Activated CD4-positive, alpha-beta T cell treated with anti-CD3 and anti-CD28 coated beads for 36 hours (primary cell): ENCODE measurements at places on chromosomes 7 and 10. TPM values are rescaled to one million over a fixed set of nuclear protein-coding genes. Genes with fewer than 3 reads are reported as not detected.

The ANKRD30A gene
- not detected for total RNA-seq

The TRPV6 gene
- not detected for total RNA-seq

The IL15RA gene
- 19.7 TPM for total RNA-seq

The KDM7A gene
- 17.9 TPM for total RNA-seq

The HSPA12A gene
- 0.74 TPM for total RNA-seq

The AQP1 gene
- total RNA-seq: 0.16 TPM

The MOSPD3 gene
- 19.9 TPM for total RNA-seq

GRCh38 chr10:48309711-48310226 lies 3.3 kb downstream of the MAPK8 start:
- H3K4me3 ChIP-seq: no peak overlapping the region
- H3K4me1 ChIP-seq: peaks cover 48% of the 10 kb centered on the region
- no peaks in the 10 kb centered on the region for H3K27me3 ChIP-seq
- H3K36me3 ChIP-seq: no peaks in the 10 kb centered on the region

DNA sequence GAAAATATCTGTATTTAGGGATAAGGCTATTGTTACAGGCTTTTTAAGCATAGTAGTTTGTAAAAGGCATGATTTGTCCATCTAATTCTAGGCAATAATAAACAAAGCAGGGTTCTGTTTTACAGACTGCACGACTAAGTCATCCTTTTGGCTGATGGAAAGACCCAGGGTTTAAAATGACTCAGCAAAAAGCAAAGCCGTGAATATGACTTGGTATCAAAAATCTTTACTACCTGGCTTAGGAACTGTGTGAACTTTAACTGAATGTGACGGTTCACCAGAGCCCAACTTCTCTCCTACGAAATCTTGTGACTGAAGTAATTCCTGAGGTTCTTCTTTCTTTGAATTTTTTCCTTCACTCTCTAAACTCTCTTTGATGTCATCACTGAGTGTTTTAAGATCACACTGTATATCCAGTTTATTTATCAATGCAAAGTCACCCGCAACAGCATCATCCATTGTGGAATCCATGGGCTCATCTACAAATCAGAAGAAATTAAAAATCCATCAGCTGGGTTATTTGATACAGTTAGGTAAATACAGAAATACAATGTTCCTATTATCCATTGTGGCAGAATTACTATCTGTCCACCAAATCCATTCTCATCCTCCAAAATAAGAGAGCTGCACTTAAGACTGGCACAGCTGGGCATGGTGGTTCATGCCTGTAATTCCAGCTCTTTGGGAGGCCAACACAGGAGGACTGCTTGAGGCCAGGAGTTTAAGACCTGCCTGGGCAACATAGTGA lies 17.0 kb downstream of the ATE1 start:
- no peak for DNase-seq
- peaks cover 34% of the 10 kb centered on the region for H3K36me3 ChIP-seq
- H3K4me3 ChIP-seq: no peak overlapping the region
- peaks cover 5% of the 10 kb centered on the region for H3K4me1 ChIP-seq
- H3K27ac ChIP-seq: peak overlapping the region; percentile 74
- H3K27me3 ChIP-seq: no peaks in the 10 kb centered on the region

GRCh38 chr7:24560772-24561171 lies 12.5 kb upstream of the PALS2 start:
- no peaks in the 10 kb centered on the region for H3K27me3 ChIP-seq
- no peak overlapping the region for H3K4me3 ChIP-seq
- H3K27ac ChIP-seq: peak overlapping the region; percentile 40
- DNase-seq: no peak
- no peaks in the 10 kb centered on the region for H3K36me3 ChIP-seq

- peaks cover 7% of the 10 kb centered on the region for H3K27me3 ChIP-seq
- no peak for DNase-seq
- H3K27ac ChIP-seq: no peak overlapping the region
- H3K4me1 ChIP-seq: no peaks in the 10 kb centered on the region
- peaks cover 2% of the 10 kb centered on the region for H3K36me3 ChIP-seq
- H3K4me3 ChIP-seq: no peak overlapping the region
Measured at GRCh38 chr10:91787258-91787657, 11.0 kb upstream of the TNKS2 start.

GRCh38 chr10:71323407-71323806 lies 4.3 kb downstream of the SLC29A3 start:
- H3K27me3 ChIP-seq: no peaks in the 10 kb centered on the region
- DNase-seq: peak; percentile 21
- peaks cover 18% of the 10 kb centered on the region for H3K4me1 ChIP-seq
- H3K36me3 ChIP-seq: peaks cover 17% of the 10 kb centered on the region
- no peak overlapping the region for H3K27ac ChIP-seq

DNA sequence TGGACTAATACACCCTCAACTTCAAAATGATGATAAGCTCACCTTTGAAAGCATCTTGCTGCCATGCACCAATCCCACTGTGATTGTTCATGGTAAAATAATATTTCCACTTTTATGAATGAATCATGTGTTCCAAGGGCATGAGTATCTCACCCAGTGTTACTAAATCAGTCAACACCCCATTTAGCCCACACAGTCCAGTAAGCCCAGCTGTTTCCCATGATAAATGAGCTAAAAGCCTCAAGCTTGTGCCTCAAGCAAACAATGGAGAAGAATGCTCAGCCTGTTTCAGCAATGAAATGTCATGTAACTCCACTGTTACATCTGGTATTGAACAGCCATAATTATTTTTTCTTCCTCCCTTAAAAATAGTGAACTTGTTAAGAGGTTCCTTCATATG lies 442.5 kb downstream of the XPNPEP1 start:
- H3K27ac ChIP-seq: no peak overlapping the region
- H3K27me3 ChIP-seq: no peaks in the 10 kb centered on the region
- no peaks in the 10 kb centered on the region for H3K4me1 ChIP-seq
- H3K36me3 ChIP-seq: no peaks in the 10 kb centered on the region
- H3K4me3 ChIP-seq: no peak overlapping the region
- no peak for DNase-seq

DNA sequence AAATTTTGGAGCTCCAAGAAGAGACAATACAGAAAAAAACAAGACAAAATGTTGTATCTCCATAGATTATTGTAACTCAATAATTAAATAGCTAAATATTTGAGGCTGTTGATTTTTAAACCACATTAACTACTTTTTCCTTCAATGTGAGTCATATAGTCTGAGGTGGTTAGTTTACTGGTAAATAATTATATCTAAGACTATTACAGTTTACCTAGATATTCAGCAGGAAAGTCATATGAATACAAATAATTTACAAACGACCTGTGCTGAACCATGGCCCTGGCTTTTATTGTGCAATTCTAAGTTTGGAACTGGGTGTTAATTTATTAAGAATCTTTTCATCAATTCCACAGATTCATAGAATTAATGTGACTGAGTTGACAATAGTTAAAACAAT lies 22.2 kb downstream of the CREB5 start:
- H3K36me3 ChIP-seq: no peaks in the 10 kb centered on the region
- no peak overlapping the region for H3K27ac ChIP-seq
- H3K4me3 ChIP-seq: no peak overlapping the region

DNA sequence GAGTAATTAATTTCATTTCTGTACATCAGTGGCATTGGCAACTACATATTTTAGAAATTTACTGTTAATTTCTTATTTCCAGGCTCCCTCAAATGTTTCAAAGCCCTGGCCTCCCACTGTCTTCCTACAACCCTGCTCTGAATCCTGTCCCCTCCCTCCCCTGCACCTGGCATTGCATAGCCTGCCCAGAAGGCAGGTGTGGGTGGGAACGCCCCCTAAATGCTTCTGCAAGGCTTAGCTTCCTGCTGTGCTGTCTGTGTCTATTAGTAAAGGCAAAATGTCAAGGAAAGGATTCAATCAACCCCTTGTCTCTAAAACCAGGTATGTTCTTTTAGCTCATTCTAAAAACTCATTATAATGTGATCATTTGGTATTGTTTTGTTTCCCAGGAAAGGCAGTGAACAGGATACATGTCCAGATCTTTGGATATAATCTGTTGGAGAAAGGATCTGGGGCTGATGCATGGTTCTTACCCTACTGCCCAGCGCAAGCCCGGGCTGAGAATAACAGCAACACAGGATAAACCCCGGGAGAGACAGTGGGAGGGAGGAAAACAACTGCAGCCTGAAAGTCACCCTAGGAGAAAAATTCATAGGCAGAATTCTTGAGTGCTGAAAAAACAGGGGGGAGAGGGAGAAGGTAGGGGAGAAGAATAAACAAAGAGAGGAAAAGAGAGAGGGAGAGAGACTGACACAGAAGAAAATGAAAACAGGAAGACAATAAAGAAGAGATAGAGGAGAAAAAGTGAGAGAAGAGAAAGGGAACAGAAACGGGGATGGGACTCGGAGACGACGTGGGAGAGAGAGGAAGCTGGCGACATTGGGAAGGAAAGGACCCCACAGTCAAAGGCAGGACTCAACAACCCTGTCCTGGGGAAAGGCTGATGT lies 589 bp downstream of the ZNF488 start:
- H3K4me3 ChIP-seq: peak overlapping the region; percentile 71
- peaks cover 30% of the 10 kb centered on the region for H3K27me3 ChIP-seq
- peaks cover 12% of the 10 kb centered on the region for H3K4me1 ChIP-seq
- no peak for DNase-seq
- H3K36me3 ChIP-seq: no peaks in the 10 kb centered on the region

DNA sequence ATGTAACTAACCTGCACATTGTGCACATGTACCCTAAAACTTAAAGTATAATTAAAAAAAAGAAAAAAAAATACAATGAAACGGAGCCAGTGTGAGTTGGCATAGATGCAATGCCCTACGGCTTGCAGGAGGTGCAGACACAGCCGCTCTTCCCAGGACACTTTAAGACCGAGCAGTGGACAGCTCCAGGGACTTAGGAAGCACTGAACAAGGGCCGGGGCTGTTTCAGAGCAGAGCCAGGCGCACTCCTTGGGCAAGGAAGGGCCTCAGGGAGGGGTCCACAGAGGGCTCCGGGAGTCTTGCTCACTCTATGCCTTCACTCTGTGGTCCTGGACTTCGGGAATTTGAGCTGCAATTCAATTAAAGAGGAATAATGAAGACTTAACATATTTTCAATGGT lies 355.3 kb downstream of the TCERG1L start:
- no peak overlapping the region for H3K4me3 ChIP-seq
- H3K27me3 ChIP-seq: no peaks in the 10 kb centered on the region
- DNase-seq: no peak
- no peak overlapping the region for H3K27ac ChIP-seq

DNA sequence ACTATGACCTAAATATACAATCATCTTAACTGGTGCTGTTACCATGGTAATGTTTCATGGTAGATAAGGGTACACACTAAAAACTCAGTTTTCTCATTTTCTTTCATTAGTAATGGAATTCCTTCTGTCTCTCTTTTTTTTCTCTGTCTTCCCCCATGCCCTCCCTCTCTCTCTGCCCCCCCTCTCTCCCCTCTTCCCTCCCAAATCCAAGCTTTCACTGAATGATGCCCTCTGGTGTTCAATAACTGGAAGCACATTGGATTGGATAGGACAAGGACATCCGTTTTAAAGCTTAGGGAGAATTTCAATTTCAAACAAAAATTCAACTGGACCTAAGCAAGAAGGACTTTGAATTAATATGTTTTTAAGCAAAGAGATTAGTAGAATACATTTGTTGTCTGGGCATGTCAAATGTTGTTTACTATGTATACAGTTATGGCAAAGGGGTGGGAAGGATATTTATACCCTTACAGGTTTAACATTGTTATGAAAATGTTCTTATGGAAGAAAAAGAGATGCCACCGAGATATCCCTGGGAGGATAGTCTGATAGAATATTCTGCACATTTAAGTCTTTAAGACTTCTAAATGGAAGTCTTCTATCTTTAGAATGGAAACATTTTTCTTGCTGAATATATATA lies 6.1 kb downstream of the CHRM2 start:
- no peaks in the 10 kb centered on the region for H3K36me3 ChIP-seq
- no peak overlapping the region for H3K27ac ChIP-seq
- no peaks in the 10 kb centered on the region for H3K4me1 ChIP-seq
- no peak overlapping the region for H3K4me3 ChIP-seq

- H3K36me3 ChIP-seq: no peaks in the 10 kb centered on the region
Measured at GRCh38 chr10:131650169-131650705, 250.6 kb upstream of the PPP2R2D start.

- no peaks in the 10 kb centered on the region for H3K4me1 ChIP-seq
- H3K4me3 ChIP-seq: no peak overlapping the region
- H3K27ac ChIP-seq: no peak overlapping the region
- no peaks in the 10 kb centered on the region for H3K36me3 ChIP-seq
- no peaks in the 10 kb centered on the region for H3K27me3 ChIP-seq
Measured at GRCh38 chr7:71990138-71990462, 422.0 kb downstream of the CALN1 start.

- no peak overlapping the region for H3K27ac ChIP-seq
- no peak for DNase-seq
- H3K4me1 ChIP-seq: no peaks in the 10 kb centered on the region
- peaks cover 2% of the 10 kb centered on the region for H3K36me3 ChIP-seq
Measured at GRCh38 chr10:5159126-5159525, 25.8 kb downstream of the AKR1C8 start.

- H3K27me3 ChIP-seq: peaks cover 15% of the 10 kb centered on the region
- H3K36me3 ChIP-seq: no peaks in the 10 kb centered on the region
- no peak for DNase-seq
Measured at GRCh38 chr10:99630433-99630832, 10.2 kb upstream of the SLC25A28 start.

DNA sequence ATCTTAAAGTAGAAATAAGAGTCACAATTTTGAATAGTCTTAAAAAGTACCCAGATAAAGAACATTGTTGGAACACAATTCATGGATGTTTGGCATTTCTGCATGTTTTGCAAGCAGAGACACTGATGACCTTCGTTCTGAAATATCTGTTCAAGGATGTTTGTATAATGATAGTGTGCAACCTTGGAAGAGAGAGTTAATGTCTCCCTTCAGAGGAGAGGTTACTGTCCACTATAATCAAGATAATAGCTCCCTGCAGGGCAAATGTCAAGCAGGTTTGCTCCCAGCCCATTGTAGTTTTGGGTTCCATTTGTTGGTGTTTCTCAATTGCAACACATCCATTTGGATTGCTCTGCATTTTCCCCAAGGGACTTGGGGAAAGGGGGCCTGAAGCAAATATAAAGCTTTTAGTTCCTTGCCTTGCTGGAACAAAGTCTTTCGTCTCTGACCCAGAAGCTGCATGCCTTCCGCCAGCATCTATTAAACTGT lies 45.2 kb downstream of the COL1A2 start:
- H3K4me3 ChIP-seq: no peak overlapping the region
- H3K27ac ChIP-seq: no peak overlapping the region
- H3K36me3 ChIP-seq: no peaks in the 10 kb centered on the region

DNA sequence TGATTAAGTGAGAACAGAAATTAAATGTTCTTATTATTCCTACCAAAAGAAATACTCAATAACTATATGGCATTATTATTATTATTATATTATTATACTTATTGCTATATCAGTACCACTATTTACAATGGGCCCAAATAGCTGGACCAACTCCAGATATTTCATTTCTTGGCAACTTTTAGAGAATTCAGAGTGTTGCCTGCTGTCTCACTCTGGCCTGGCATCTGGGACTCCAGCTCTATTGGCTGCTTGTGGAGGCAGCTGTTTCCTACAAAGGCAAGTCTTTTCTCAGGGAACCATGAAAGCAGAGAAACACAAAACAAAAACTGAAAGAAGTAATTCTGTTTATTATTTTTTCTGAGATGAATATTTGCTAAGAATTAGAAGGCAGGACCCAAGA lies 105.1 kb upstream of the SORCS1 start:
- no peak overlapping the region for H3K27ac ChIP-seq
- H3K4me1 ChIP-seq: no peaks in the 10 kb centered on the region
- no peak for DNase-seq
- no peak overlapping the region for H3K4me3 ChIP-seq
- H3K27me3 ChIP-seq: no peaks in the 10 kb centered on the region
- no peaks in the 10 kb centered on the region for H3K36me3 ChIP-seq

- H3K27ac ChIP-seq: peak overlapping the region; percentile 74
- DNase-seq: peak; percentile 57
- H3K4me1 ChIP-seq: peaks cover 60% of the 10 kb centered on the region
- H3K27me3 ChIP-seq: no peaks in the 10 kb centered on the region
- H3K36me3 ChIP-seq: no peaks in the 10 kb centered on the region
Measured at GRCh38 chr10:110617425-110618229, 26.5 kb upstream of the RBM20 start.
